ENCODE measurements at places on chromosomes 7 and 10. TPM values are rescaled to one million over a fixed set of nuclear protein-coding genes. Genes with fewer than 3 reads are reported as not detected.

The FAM25A gene
- not detected for total RNA-seq

The COL13A1 gene
- 5.7 TPM for total RNA-seq

The GCK gene
- total RNA-seq, result not detected

The CPXM2 gene
- total RNA-seq, result not detected

The SLC29A3 gene
- total RNA-seq, result 2.7 TPM

The INSYN2A gene
- 0.79 TPM for total RNA-seq

The MKX gene
- 0.64 TPM for total RNA-seq

The SEMA3E gene
- total RNA-seq, result not detected

The CPEB3 gene
- 0.86 TPM for total RNA-seq

The TFR2 gene
- total RNA-seq, result 1.6 TPM

The OR2A12 gene
- total RNA-seq, result not detected

The PTER gene
- total RNA-seq, result not detected

The TLL2 gene
- total RNA-seq, result not detected

The ATRNL1 gene
- 5.4 TPM for total RNA-seq

The PNLIPRP2 gene
- total RNA-seq, result not detected

The OR2A7 gene
- total RNA-seq, result 0.07 TPM

The NOC3L gene
- total RNA-seq, result 21.8 TPM

The MASTL gene
- 22.0 TPM for total RNA-seq

GRCh38 chr7:12620371-12620770, 49.9 kb downstream of the SCIN start:
- DNase-seq, result peak; percentile 13

DNA sequence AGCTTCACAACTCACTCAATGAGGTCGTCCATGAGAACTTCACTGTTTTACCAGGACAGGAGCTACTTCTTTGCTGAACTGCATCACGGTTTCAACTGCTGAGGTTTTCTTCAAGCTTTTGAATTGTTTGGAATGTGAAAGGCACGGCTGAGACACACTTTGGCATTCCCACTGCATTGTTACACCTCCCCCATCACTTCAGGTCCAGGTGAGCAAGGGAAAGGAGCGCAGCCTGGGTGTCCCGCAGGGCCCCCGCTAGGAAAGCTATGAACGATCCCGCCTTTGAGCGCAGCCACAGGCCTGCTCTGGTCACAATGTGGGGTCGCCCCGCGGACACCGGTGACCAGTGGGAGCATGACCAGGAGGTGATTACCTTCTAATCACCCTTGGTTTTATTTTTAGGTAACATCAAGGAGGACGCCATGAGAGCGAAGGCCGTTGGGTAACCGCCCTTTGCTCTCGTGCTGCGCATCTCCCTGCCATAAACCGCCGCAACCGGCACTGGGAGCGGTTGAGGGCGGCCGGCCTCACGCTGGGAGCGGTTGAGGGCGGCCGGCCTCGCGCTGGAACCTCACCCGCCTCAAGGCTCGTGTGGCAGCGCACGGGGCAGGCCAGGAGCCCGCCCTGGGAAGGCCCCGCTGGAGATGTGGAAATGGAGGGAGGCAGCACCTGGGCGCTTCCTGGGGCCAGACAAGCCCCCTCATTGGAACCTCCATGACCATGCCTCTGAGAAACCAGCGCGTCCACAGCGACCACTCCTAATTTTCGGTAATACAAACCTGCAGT, 50.9 kb upstream of the SGMS1 start:
- DNase-seq, result no peak

DNA sequence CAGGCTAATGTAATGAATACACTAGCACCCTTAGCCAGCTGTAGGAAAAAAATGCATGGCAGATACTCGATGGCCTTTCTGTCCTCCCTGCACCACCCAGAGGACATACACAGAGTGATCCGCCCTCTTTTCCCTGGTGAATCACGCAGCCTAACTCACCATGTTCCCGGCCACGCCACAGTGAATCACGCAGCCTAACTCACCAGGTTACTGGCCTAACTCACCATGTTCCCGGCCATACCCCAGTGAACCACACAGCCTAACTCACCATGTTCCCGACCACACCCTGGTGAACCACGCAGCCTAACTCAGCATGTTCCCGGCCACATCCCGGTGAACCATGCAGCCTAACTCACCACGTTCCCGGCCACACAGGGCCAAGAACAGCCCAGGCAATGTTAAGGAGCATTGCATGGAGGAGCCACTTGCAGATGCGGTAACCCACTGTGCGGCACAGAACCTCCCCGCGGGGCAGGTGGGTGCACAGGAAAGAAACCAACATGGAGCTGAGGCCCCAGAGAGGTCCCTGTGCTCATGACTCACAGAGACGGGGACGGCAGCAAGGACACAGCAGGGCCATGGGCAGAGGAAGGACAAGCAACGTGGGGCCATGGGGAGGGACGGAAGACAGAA, 508.5 kb downstream of the DNAJB6 start:
- peak; percentile 26 for DNase-seq

DNA sequence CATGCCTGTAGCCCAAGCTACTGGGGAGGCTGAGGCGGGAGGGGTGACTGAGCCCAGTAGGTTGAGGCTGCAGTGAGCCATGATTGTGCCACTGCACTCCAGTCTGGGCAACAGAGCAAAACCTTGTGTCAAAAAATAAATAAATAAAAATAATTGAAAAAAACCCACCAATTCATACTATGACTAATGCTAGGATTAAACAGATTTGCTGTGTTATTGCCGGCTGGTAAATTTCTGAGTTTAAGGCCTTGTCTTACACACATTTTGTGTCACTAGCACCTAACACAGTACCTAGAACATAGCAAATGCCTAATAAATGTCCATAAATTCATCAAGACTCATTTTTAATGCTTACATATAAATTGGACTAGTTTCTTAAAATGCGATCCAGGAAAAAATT, 8.7 kb downstream of the ESYT2 start:
- peak; percentile 39 for DNase-seq

GRCh38 chr7:75533926-75534325, 41.8 kb downstream of the SPDYE5 start:
- no peak for DNase-seq

GRCh38 chr7:49911909-49912308, 138.5 kb downstream of the VWC2 start:
- no peak for DNase-seq

- no peak for DNase-seq
Observed at GRCh38 chr10:49298671-49298982, 343 bp upstream of the C10orf71 start.

DNA sequence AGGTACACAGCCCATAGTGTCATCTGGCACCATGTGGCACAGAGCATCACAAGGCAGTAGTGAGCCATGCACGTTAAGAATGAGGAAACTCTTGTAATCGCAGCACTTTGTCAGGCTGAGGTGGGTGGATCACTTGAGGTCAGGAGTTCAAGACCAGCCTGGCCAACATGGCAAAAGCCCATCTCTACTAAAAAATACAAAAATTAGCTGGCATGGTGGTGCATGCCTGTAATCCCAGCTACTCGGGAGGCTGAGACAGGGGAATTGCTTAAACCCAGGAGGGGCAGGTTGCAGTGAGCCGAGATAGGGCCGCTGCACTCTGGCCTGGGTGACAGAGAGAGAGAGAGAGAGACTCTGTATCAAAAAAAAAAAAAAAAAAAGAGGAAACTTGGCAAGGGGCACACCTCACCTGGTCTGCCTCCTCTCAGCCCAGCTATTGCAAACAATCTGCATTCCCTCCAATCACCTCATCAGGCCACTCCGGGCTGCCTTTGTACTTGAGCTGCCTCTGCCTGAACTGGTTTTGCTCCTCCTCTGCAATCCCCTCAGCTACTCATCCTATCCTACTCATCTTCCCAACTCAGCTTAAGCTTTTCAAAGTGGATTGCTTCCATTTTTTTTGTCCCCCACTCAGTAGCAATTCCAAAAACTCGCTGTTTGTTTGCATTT, 46.0 kb upstream of the OPTN start:
- DNase-seq, result no peak

- DNase-seq, result no peak
Observed at GRCh38 chr10:69810097-69810496, 8.4 kb downstream of the COL13A1 start.

- peak; percentile 38 for DNase-seq
Observed at GRCh38 chr7:100629117-100629716, 12.1 kb downstream of the TFR2 start.

GRCh38 chr7:138924501-138925225, 56.5 kb downstream of the KIAA1549 start:
- DNase-seq, result no peak

- DNase-seq, result no peak
Observed at GRCh38 chr10:97228130-97228774, 42.5 kb upstream of the SLIT1 start.

DNA sequence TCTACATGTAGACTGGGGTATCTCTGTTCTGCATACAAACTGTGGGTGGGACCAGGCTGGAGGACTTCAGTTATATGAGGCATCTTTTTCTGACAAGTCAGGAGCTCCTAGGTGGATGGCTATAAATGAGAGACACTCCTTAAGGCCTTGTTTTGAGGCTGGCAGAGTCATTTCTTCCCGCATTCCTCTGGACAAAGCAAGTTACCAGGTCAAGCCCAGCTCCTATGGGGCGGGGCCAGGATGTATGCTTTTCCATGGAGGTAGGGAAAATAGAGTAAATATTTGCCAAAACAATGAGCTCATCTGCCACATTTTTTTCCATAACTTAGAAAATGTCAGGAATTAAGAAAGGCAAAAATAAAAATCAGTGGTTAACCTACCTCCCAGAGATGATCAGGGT, 283.4 kb downstream of the GPR37 start:
- no peak for DNase-seq

DNA sequence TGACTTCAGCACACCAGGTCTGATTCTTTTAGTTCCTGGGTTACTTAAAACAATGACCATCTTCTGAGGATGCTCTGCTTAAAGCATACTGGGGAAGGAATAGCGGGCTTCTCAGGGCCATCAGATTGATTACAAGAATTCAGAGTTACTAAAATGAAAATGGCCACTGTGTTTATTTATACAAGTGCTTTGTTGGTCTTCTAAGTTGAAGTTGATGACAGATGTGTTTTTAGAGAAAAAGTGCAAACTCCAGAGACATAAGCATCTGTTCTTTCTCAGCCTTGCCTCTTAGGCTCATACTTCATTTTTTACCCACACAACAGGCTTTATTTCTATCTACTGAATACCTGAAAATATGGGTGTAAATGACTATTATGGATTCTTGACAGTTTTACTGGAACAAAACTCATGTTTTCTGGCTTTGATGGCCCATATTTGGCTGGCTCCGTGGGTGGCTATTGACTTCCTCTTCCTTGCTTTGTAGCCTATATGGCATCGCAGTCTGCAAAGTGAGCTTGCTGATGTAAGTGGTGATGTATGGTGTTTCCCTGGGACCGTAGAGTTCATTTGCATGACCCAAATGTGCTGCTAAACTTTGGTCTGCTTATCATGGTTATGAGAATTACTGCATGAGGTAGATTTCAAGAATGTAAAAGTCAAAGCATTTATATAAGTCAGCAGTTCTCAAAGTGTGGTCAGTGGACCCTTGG, 121.3 kb downstream of the BMPER start:
- no peak for DNase-seq

DNA sequence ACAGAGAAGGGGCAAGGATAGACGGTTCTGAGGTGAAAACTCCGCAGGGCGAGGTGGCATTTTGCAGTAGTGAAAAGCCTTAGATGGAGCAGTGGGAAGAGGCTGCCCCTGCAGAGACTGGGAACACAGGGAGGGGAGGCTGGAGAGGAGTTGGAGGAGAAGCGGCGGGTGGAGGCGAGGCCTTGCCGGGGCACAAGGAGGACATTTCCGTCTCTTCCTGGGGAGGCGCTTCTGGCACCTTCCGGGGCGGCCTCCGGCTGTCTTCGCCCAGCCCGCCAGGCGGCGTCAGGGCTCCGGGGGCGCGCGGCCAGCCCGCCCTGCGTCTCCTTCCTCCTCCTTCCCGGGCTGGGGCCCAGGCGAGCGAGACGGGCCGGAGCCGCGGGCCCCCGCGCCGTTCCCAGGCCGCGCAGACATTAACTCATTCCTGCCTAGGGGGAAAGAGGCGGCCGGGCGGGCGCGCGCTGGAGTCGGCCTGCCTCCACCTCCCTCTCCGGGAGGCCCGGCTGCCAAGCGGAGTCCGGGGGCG, 42.7 kb downstream of the LDB3 start:
- DNase-seq, result peak; percentile 87

GRCh38 chr7:117012696-117013095, 59.4 kb downstream of the ST7 start:
- peak; percentile 49 for DNase-seq

- DNase-seq, result no peak
Observed at GRCh38 chr7:25906760-25907159, 245.2 kb upstream of the NFE2L3 start.

- DNase-seq, result no peak
Observed at GRCh38 chr7:21462081-21462480, 34.2 kb downstream of the SP4 start.

DNA sequence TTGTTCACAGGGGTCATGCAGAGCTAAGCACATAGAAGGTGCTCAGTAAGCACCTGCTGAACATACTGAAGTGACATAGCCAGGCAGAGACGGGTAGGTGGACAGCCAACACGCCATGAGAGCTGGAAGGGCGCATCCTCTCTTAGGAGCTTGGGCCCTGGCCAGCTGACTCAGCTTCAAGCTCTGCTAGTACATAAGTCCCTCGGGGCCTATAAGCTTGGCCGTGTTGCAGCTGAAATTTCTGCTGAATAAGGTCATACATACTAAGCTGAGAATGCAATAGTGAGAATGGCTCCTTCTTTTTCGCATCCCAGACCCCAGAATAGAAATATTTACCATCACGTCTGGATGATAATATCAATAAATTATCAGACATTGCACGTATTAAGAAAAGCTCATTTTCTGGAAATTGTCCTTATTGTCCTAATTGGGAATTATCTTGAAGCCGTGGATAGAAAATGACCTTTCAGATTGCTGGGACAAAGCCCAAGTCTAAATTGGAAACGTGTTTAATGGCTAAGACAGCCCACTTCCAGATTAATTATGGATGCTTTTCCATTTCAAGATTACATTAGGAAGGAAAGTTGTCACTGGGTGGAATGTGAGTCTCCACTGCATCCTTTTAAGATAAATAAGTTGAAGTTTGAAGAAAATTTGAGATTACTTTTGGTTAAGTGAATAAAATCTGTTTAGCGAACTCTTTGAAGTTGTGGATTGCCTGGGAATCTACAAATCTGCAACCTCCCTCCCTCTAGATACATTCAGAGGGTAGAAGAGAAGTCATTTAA, 287.1 kb upstream of the C7orf33 start:
- peak; percentile 55 for DNase-seq

DNA sequence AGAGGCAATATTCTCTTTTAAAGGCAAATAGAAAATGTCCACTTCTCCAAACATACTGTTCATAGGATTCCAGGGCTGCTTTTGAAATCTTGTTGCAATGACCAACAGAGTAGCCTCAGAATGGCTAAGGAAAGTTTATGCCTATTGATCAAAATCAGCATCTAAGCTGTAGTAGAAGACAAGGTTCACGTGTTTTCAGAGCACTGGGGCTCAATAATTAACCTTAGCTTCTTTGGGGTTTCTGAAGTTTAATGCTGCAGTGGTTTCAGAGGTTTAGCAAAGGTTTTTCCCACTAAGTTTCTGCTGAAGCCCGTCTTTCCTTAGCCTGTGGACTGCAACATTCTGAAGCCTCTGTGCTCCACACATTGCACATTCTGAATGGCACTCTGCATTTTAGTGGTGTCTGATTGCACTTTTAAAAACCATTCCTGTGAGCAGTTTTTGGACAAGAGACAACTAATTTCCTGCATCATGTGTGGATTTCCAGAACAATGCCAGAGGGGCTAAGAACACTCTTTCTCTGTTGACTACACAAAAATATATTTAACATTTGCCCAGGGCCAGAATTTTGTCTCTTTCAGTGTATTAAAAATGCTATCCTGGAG, 342.5 kb downstream of the PTEN start:
- no peak for DNase-seq

- DNase-seq, result peak; percentile 19
Observed at GRCh38 chr10:45380903-45381620, 7.0 kb downstream of the ALOX5 start.
